ENCODE measurements at places on chromosomes 5 and 9.

- DNase-seq = no peak
These were observed 370.8 kb downstream of the GADD45G start for GRCh38 chr9:89975630-89976029.

- DNase-seq = no peak
These were observed 377.9 kb upstream of the PAPPA start for GRCh38 chr9:115775659-115776058.

- no peak for DNase-seq
These were observed 278.9 kb downstream of the NR3C1 start for GRCh38 chr5:143124593-143124992.

DNA sequence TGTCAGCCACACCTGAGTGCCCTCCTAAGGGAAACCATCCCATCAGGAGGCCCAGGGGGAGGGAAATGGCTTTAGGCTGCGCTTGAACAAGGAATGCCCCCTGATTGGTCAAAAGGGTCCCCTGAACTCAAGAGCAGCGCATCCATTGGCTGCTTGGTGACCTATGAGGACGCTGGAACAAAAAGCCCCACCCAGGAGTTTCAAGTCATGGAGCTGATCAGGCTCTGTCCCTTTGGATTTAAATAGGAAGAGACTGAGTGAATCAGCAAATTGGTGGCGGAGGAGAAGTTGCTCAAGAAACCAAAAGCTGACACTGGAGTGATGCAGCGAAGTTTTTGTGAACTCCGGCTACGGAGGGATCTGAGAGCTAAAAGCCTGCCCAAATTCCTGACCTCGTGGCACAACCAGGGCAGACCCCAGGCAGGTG, 66.7 kb downstream of the SMIM23 start:
- DNase-seq = no peak

DNA sequence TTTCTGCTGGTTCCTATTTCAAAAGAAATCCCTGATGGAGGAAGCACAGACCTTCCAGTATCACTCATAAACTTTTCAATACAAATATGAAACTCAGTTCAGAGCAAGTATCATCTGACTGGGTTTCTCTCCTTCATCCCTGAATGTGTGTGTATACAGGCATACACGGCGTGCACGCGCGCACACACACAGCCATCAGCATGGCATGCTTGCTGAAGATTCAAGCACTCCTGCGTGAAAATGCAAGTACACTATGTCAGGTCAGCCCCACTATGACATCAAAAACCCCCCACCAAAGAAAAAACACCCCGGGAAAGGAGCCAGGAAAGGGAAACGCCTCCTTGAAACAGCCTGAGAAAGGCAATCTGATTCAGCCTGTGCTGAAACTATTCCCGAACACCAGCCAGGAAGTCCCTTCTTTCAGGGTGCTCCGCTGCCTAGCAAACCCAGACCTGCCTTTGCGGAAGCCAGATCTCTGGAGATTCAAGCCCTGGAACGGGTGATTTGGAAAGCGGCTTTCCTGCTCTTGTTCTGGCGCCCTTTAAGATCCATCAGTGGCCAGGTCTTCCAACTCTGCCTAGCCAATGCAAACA, 831 bp downstream of the KLHL3 start:
- no peak for DNase-seq

DNA sequence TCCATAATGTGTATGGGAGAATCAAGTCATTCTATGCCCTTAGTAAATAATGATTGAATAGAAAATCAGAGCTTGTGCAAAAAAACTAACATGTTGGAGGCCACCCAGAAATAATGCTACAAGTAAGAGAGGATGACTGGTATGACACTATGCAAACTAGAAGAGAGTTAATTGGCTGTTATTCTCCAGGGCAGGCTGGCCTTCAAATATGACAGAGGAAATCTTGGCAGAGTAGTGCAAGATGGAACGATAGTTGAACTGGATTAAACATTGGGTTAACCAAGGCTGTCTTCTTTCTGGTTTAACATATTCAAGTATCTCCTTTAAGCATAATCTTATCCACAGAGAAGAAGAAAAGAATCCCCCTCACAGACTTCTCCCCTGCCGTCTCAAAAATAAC, 196.1 kb downstream of the MPDZ start:
- DNase-seq = no peak

DNA sequence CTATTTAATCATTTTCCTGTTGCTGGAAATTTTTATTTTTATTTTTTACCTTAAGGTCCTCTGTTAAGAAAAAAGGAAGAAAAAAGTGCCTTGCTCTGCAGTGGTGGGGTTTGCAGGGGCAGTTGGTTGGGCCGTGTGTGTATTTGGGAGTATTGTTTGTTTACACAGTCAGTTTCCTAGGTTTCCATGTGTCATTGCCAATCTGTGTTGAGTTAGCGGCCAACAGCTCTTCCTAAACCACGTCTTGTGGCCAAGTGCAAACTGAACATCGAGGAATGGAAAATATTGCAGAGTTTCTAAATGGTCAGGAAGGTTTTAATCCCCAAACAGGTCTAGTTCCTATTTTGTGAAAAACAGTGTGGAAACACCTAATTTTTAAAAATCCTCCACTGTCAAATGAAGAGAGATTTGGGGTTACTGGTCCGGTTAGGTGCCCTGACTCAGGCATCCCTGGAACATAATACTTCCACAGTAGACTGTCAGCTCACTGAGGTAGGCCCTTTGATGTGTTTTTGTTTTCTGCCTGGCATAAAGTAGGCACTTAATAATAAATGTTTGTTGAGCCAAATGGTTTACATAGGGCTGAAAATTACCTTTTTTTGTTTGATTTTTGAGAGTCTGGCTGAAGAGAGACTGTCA, 37.0 kb downstream of the MAMDC2 start:
- DNase-seq = no peak

DNA sequence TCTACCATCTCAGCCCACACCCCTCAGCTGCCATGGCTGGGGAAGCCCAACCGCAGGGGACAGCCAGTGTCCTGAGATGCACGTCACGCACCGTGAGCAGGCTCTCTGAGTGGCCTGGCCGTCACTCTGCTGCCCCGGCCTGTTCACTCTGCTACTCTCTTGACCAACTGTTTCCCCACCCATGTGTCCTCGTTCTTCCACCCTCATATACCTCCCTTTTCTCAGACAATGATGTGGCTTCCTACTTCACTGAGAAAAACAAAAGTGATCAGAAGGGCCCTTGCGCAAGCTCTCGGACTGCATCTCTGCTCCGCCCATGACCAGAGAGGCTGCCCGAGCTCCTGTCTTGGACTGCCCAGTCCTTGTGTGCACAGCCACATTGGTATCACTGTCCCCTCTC, 47.6 kb downstream of the OTULIN start:
- no peak for DNase-seq

DNA sequence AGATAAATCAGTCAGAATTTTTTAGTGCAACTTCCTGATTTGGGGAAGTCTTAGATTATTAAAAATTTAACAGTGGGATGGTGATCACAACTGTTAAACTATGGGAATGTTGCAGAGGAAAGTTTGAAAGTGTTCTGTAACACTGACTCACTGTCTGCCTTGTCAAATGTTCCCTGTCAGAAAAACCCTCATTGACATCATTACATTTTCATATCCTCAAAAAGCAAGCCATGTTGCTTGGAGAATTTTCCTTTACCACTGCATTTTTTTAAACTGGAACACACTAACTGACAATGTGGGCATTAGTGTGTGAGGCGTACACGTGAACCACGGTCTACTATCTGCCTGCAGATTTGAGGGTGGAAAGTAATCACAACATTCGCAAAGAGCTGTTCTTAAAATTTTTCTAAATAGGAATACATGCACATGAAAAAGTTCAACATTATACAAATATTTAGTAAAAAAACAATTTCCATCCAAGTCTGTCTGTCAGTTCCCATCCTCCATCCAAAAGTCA, 28.6 kb upstream of the IL7R start:
- DNase-seq = no peak

DNA sequence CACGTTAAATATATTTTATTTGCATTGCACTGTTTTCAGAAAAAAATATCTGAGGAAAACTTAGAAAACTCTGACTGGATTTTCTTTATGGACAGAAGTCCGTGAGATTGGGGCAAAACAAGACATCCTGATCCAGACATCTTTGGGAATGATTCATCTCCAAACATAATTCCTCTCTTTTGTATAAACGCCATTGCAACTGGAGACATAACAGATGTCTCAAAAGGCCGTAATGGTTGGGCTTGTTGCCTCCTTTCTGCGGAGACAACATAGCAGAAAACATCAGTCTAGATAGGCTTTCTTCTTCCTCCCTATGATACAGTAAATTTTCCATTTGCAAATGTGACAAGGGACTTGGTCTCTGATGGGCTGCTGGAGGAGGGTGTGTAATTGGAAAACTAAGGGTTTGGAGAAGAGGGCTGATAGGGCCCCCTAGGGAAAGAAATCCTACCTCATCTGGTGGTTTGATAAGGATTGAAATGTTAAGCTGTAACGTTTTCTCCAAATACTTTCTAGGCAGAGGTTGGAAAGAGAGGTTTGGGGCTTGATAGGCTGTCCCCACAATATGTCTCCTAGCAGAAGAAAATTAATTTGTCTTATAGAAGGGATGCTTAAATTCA, 631.5 kb upstream of the ST8SIA4 start:
- DNase-seq = no peak

DNA sequence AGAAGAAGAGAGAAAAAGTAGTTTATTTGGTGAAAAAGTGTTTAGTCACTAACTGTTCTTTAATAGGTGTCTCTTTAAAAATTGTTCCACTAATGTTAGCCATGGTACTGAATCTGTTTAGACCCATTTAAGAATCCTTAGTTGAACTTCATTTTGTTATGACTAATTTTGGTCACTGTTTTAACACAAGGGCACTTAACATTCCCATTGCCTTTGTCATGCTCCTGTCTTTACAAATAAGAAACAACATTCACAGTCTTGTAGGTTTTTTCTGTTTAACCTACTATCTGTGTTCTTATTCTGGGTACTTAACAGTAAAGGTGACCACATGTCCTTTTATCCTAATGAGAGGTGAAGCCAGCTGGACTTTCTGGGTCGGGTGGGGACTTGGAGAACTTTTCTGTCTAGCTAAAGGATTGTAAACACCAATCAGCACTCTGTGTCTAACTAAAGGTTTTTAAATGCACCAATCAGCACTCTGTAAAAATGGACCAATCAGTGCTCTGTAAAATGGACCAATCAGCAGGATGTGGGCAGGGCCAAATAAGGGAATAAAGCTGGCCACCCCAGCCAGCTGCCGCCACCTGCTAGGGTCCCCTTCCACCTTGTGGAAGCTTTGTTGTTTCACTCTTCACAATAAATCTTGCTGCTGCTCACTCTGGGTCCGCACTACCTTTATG, 116.7 kb downstream of the WDR70 start:
- no peak for DNase-seq

- DNase-seq = no peak
These were observed 106.7 kb downstream of the OXCT1 start for GRCh38 chr5:41763574-41763973.

DNA sequence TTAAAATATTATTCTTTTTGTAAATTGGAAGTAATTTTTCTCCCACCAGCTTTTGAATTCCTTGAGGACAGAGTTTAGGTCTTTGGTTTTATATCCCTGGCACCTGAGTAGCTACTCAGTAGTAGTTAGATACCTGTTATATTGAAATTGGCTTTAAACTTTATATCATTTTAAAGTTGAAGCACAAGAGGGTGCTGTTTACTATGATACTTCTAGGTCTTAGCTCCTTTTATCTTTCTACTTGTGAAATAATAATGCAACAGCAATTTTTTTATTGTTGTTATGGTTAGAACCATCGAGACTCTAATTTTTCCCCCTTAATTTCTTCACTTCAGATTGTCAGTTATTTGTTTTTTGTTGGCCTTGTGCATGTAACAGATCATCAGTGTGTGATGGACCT, 46.3 kb downstream of the AP3S1 start:
- no peak for DNase-seq

GRCh38 chr9:95766906-95767305, 108.6 kb upstream of the ERCC6L2 start:
- DNase-seq = no peak

GRCh38 chr9:37965116-37965515, 61.2 kb upstream of the SLC25A51 start:
- no peak for DNase-seq

DNA sequence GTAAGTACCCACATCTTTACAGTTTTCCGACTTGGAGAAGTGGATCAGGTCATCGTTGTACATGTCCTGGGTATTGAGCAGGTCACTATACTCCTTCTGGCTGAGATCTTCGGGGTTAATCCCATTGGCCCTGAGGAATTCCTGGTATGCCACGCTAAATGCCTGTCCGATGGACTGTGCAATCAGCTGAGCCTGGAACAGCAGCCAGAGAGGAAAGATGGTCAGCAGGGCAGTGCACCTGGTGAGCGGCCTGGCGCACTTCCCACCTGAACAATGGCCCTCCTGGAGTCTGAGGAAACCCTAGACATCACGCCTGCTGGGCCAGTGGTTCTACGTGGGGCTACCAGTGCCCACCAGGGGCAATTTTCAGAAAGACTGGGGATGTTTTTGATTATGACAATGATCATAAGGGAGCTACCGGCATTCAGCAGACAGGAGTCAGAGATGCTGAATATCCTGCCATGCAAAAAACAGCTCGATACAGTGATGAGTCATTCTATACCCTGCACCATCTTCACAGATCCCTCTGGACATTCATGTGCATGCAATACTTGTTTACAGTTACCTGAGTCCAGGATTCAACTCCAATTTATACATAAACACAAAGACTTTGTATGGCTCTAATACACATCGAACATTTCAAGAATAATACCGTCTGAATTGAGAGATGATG, 127.2 kb downstream of the ENTREP1 start:
- no peak for DNase-seq

DNA sequence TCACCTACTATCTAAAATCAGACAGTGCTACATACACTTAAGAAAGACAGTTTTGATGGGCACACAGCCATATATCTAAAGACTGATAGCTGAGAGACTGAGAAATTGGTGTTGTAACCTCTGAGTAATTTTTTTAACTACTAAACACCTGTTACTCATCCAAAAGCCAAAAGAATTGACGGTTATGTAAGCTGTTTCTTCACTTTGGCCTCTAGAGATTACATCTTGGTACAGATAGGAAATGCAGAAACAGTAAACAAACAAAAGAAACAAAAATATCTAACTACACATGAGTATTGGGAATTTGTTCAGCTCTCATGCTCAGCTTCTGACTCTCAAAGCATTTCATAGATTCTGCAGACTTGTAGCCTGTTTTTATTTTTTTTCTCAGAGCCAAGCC, 152.1 kb upstream of the GAS1 start:
- no peak for DNase-seq

DNA sequence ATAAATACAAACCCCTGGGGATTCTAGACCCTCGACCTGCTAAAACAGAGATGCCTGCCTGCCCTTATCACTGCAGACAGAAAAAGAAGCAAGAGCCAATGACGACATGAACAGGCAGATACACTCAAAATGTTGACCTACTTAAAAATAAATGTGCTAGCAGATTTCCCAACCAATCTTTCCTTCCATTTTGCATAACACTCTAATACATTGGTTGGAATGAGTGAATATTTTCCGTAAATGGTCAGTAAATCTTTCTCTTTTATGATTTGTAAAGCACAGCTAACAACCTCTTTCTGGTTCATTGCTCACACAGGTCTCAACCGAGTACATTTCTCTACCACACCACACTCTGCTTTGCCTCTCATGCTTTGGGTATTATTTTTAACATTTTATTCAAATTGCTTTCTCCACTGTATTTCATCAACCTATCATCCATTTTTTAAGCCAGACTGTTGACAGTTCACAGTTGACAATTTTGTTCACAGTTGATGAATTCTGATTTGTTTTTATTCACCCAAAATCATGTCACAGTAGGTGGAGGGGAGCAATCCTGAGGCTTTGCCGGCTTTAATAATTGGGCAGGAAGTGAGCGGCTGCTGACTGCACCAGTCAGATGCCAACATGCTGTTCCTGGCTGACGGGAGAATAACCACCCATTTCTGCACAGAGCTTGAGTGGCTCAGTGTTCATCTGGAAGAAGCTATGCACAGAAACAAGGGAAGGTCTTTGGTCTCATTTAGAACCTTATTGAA, 426.6 kb downstream of the SPOCK1 start:
- DNase-seq = no peak
